ENCODE measurements at places on chromosomes 2 and 18. TPM values are rescaled to one million over a fixed set of nuclear protein-coding genes. Genes with fewer than 3 reads are reported as not detected.

CYP1B1 gene
- 9.8 TPM for total RNA-seq

TRIM54 gene
- 0.48 TPM for total RNA-seq

SIX2 gene
- total RNA-seq, result 0.35 TPM

SPC25 gene
- total RNA-seq, result 20.2 TPM

LYPD1 gene
- total RNA-seq, result 12.3 TPM

Measured in A549 treated with CpdA at 1 μM for 4 hours (cell line).